ENCODE measurements at places on chromosomes 5 and 9. TPM values are rescaled to one million over a fixed set of nuclear protein-coding genes. Genes with fewer than 3 reads are reported as not detected.

The CFAP90 gene
- total RNA-seq: 0.58 TPM

The PLAC8L1 gene
- not detected for total RNA-seq

The PDCD1LG2 gene
- 9.6 TPM for total RNA-seq

The PLEKHG4B gene
- total RNA-seq: not detected

The GABRA1 gene
- not detected for total RNA-seq
